ENCODE measurements at places on chromosomes 11 and 22. TPM values are rescaled to one million over a fixed set of nuclear protein-coding genes. Genes with fewer than 3 reads are reported as not detected.

Gene SPDYC
- 0.17 TPM for polyA plus RNA-seq

Gene EXPH5
- polyA plus RNA-seq = 0.84 TPM

Gene SLC37A2
- 4.5 TPM for polyA plus RNA-seq

Gene OR8D4
- polyA plus RNA-seq = not detected

Gene OR8G1
- not detected for polyA plus RNA-seq

Gene TECTA
- polyA plus RNA-seq = 4.9 TPM

Gene DDB1
- polyA plus RNA-seq = 179 TPM

Gene OR4D5
- not detected for polyA plus RNA-seq

Gene PIH1D2
- 5.3 TPM for polyA plus RNA-seq

Gene OR52H1
- not detected for polyA plus RNA-seq

Gene OR8A1
- 0.03 TPM for polyA plus RNA-seq

Gene AMBRA1
- polyA plus RNA-seq = 28.8 TPM

Gene CSNK2A3
- 2.0 TPM for polyA plus RNA-seq

Gene INPP5J
- 16.4 TPM for polyA plus RNA-seq

Gene OR10D3
- polyA plus RNA-seq = not detected

Gene TSPAN32
- polyA plus RNA-seq = 2.8 TPM

Gene TTC38
- polyA plus RNA-seq = 24.2 TPM

Gene OR56B4
- not detected for polyA plus RNA-seq

Gene BEST1
- polyA plus RNA-seq = 21.0 TPM

Gene BIK
- 1.1 TPM for polyA plus RNA-seq

Gene DCUN1D5
- 31.9 TPM for polyA plus RNA-seq

Gene ELF5
- 0.22 TPM for polyA plus RNA-seq

Gene HOATZ
- 7.6 TPM for polyA plus RNA-seq

Gene DDX17
- 546 TPM for polyA plus RNA-seq

Gene ANO1
- 3.0 TPM for polyA plus RNA-seq

Gene SLC22A8
- 44.7 TPM for polyA plus RNA-seq

Gene ABCG4
- polyA plus RNA-seq = 16.9 TPM

Gene FGF19
- 0.48 TPM for polyA plus RNA-seq

Gene CCDC81
- polyA plus RNA-seq = 4.3 TPM

Gene PRRG4
- 0.98 TPM for polyA plus RNA-seq

Gene AGBL2
- polyA plus RNA-seq = 5.6 TPM

Gene RFPL2
- 2.5 TPM for polyA plus RNA-seq

Gene POTEH
- polyA plus RNA-seq = not detected

Gene OR52N4
- polyA plus RNA-seq = 0.33 TPM

Gene GRM5
- 39.7 TPM for polyA plus RNA-seq

Gene C22orf31
- not detected for polyA plus RNA-seq

Gene OR9I1
- not detected for polyA plus RNA-seq

Gene SEC14L3
- 0.14 TPM for polyA plus RNA-seq

Gene IFITM10
- polyA plus RNA-seq = 11.3 TPM

Gene FADS2
- 452 TPM for polyA plus RNA-seq

Gene MMP1
- 0.08 TPM for polyA plus RNA-seq

Gene OR10A3
- polyA plus RNA-seq = 0.08 TPM

Gene MPZL2
- polyA plus RNA-seq = 13.3 TPM

Gene CHRNA10
- polyA plus RNA-seq = 1.3 TPM

Gene EHF
- 0.11 TPM for polyA plus RNA-seq

Gene GSTT2
- polyA plus RNA-seq = not detected

Gene BIRC3
- polyA plus RNA-seq = 1.8 TPM

Gene MAPK8IP2
- polyA plus RNA-seq = 109 TPM

Gene PACSIN3
- polyA plus RNA-seq = 18.7 TPM

Gene RASSF7
- polyA plus RNA-seq = 25.9 TPM

Gene GGTLC3
- 0.41 TPM for polyA plus RNA-seq

Gene GPR83
- polyA plus RNA-seq = 4.0 TPM

Gene UPK3A
- 0.42 TPM for polyA plus RNA-seq

Gene OR52E8
- not detected for polyA plus RNA-seq

Measured in spinal cord (tissue), 10 donors.